ENCODE measurements at places on chromosomes 2 and 18.

DNA sequence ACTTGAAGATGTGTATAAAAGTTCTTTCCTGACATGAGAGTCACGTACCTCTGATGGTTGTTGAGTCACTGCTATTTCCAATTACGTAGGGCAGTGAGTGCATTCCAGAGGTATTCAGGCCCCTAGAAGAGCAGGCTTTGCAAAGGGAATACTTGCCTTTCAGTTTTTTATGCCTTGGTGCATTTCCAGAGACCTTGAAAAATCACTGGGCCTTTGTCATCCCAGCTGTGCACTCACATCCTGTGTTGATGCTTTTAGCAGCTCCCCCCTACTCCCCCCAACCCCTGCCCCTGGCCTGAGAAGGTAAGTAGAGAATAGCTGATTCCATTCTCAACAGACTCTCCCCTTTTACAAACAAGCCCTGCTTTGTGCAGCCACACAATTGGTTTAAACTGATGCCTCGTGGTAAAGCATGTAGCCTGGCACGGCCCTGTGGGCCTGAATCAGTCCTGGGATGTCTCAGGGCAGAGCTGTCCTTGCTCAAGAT, 174.2 kb downstream of the PRPF40A start:
- no peak for DNase-seq

DNA sequence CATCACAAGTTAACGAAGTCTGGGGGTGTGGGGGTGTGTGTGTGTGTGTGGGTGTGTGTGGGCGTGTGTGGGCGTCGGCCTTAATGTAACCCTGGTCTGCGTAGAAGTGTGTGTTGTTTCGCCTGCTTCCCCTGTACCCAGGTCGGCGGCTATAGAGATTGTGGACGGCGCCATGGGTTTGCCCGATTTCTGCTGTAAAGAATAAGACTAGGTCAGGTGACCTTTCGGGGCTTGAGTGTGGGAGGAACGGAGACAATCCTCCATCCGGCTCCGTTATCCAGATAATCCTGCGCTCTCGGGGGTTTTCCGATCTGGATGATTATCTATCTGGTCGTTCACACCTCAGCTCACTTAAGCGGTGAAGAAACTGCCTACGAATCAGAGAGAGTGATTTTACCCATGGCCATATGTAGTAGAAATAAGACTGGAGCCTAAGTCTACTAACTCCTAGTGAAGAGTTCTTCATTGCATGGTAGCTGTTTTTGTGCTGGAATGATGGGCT, 543 bp downstream of the HADHB start:
- DNase-seq: no peak

- no peak for DNase-seq
Observed at GRCh38 chr2:2836343-2837070, 505.4 kb upstream of the MYT1L start.

GRCh38 chr2:168050377-168050776, 197.0 kb downstream of the STK39 start:
- no peak for DNase-seq

GRCh38 chr2:120240901-120241429, 11.7 kb upstream of the RALB start:
- no peak for DNase-seq

GRCh38 chr18:70256994-70257393, 31.9 kb upstream of the SOCS6 start:
- no peak for DNase-seq

DNA sequence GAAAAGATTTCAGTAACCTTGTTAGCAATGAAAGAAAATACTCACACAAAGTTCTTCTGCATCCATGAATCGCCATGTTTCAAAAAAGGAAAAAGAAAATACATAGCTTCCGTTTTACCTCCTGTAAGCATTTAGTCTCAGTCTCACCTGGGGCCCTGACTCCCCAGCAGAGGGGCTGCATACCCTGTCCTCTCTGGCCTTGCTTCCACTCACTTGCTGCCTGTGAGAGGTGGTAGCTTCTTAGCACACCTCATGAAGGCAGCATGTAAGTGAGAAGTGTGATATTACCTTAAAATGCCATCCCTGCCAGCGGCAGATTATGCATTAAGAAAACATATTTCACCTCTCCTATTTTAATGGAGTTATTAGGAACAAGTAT, 49.3 kb upstream of the ZNF385B start:
- DNase-seq: no peak

DNA sequence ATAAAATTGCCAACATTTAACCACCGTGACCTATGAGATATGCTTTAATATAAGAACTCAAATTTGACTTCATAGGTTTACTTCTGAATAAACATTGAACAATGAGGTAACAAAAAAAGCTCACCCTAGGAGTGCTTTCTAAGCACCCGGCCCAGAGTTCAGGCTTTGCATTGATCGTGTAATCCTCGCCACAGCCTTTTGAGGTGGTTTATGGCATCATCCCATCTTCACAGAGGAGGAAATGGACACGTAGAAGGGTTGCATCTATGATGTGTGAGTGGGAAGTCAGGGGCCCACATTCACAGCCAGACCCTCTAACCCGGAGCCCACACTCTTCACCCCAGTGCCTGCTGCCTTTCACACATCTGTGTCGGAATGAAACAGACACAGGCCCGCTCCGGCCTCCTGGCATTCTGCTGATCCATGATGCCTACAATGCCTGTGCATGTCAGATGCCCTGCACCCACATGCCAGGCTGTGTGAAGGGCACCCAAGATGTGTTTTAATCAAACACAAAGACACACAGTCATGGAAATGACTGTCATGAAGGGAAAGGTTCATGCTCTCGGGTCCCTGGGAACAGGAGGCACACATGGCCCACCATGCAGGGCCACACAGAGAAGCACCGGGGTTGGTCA, 48.6 kb upstream of the RPL31 start:
- no peak for DNase-seq

DNA sequence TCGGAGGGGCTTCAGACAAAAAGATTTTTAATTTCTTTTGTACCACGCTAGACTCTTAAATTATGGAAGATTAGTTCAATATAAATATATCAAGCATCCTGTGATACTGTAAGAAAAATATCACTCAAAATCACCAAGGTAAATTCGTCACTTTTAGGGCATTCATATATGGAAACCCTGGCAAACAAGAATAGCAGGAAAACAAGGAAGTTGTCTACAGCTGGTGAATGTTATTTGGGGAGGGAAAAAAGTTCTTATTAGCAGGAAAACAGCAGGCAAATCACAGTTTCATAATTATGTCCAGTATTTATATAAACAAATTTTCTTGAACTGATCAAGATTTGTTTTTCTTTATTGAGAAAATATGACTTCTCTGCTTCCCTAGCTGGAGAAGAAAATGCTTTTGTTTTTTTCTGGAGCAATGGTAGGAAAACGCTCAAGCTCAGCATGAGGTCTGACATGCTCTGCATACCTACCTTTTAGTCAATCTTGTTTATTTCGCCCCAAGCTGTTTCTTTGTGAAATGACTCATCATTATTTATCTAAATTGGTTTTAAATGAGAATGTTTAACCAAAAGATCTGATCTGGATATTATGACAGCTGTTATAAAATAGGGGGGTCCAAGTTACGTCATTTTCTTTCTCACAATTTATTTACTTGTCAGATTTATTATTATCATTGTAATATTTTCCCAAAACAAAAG, 14.7 kb downstream of the LINC00305 start:
- no peak for DNase-seq

GRCh38 chr2:4693266-4693665, 989.9 kb downstream of the DCDC2C start:
- DNase-seq: no peak

- peak; percentile 5 for DNase-seq
Observed at GRCh38 chr18:21049306-21049705, 62.3 kb downstream of the ROCK1 start.

DNA sequence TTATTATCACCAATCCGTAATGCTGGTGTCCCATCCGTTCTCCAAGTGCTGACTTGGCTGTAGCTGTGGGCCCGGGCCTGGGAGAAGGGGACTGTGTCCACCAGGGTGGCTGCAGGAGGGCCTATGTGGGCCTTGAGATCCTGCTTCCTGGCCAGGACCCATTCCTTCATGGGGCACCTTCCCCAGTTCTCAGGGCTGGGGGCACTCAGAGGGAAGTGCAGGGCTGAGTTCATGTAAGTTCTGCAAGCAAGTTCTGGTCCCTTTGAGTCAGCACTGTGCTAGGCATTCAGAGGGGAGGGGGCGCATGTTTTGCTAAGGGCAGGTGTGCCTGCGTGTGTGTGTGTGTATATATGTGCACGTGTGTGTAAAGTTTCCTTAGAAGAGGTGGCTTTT, 94.0 kb downstream of the GLI2 start:
- no peak for DNase-seq

DNA sequence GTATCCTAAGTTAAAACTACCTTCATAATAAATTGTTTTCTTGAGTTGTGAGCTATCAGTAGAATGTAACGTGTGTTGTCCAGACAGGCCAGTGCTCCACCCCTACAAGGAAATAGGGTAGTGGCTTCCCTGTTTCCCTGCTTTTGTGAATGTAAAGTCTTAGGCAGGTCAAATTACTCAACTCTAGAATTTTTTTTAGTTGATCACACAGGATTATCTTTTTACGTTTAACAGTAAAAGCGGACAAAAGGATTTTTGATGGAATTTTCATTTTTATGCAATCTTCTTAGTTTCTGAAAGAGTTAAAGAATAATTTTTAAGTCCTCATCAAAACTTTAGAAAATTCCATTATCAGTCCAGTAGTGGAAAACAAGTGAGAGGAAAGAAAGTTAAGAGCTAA, 38.2 kb downstream of the GPD2 start:
- no peak for DNase-seq

- no peak for DNase-seq
Observed at GRCh38 chr18:3710712-3711301, 260.8 kb downstream of the TGIF1 start.

- no peak for DNase-seq
Observed at GRCh38 chr2:11777066-11777782, 30.8 kb downstream of the LPIN1 start.
